ENCODE measurements at places on chromosomes 11 and 22.

- no peak for ATAC-seq
Measured at GRCh38 chr11:581342-581741, 5.1 kb downstream of the PHRF1 start.

DNA sequence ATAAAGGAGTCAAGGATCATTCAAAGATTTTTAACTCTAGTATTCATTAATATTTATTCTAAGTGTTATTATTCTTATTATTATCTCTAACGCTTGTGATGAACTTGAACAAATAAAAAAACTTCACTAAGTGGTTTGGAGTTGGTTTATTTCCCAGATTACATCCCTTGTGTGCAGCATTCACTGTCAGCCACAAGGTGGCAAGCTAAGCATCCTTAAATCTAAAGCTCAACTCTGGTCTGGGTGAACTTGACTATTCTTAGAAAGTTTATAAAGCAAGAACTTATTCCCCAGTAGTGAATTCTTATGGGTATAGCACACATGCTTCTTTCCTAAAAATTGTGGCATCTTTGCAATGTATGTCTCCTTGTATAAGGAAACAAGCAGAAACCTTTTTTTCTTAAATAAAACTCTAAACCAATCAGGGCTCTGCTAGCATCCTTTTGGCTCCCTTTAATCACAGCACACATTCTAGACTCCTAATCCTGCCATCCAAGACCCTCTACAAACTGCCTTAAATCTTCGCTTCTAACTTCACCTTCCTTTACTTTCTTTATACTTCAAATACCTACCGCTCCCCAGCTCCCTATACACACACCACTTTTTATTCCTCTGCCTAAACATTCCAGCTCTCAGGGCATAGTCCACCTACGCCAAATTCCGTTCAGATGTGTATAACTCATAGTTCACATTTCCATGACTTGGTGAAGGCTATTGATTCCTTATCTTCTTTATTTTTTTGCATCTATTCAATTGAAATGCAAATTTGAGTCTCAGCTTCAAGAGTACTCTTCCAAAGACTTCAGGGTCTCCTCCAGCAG is 1068.8 kb downstream of the DLG2 start:
- peak; percentile 95 for ATAC-seq

GRCh38 chr11:84260862-84261261 is 974.7 kb upstream of the CCDC90B start:
- peak; percentile 35 for ATAC-seq

DNA sequence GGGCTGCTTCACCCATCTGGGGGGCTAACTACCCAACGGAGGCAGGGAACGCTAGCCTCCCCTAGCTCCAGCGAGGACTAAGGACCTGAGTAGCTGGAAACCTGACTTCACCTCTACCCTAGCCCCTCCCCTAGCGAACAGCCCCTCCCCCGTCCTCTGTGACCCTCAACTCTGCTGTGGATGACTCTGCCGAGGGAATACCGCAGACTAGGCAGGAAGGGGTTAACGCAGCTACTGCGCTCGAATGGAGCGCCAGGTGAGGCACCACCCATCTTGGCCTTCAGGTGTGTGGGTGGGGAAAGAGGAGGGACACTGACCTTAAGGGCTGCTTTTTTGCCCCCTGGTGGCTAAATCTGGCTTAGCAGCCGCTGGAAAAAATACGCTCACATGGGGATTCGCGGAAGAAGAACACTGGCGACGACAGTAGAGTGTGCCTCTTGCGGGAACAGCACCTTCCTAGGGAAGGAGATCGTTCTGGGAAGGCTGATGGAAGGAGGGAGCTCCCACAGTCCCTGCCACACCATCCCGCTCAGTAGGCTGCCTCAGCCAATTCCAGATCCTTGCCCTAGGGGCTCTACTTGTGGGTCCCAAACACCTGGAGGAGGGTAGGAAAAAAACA is 4.5 kb upstream of the BCL9L start:
- ATAC-seq: peak; percentile 13

- no peak for ATAC-seq
Measured at GRCh38 chr11:11532574-11532973, 89.2 kb downstream of the GALNT18 start.

GRCh38 chr11:45778341-45778740 is 26.6 kb upstream of the SLC35C1 start:
- ATAC-seq: no peak

DNA sequence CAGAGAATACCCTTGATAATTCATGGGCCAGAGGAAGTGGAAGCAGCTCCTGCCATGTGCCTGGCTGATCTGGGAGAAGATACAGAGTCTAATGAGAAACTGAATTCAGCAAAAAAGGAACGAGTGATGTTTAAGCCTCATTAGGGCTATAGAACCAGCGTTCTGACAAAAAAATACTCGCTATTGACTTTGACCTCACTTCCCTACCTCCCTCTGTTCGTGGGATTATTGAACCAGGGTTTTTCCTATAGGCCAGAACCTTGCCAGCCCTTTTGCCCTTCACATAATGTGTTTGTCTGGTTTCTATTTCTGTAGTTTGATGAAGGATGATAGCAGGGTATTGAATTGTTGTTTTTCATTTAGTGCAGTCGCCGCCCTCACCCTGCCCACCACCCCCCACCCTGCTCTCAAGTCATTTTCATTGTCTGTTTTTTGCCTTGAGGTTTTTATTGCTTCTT is 7.6 kb upstream of the RBFOX2 start:
- peak; percentile 76 for ATAC-seq

- no peak for ATAC-seq
Measured at GRCh38 chr11:17691550-17691949, 27.8 kb upstream of the MYOD1 start.

DNA sequence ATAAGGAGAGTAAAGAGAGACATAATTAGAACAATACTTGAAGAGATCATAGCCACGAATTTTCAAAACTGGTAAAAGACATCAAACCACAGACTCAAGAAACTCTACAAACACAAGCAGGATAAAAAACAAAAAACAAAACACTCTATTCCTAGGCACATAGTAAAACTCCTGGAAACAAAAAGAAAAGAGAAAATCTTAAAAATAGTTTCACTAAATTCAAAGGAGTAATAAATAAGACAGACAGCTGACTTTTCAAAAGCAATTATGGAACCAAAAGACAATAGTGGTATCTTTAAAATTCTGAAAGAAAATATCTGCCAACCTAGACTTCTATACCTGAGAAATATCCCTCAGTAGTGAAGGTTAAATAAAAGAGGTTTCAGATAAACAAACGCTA is 9.2 kb upstream of the NARS2 start:
- no peak for ATAC-seq

GRCh38 chr11:132245403-132246385 is 875.3 kb downstream of the NTM start:
- no peak for ATAC-seq

- ATAC-seq: peak; percentile 69
Measured at GRCh38 chr11:61173456-61173855, 12.2 kb upstream of the VPS37C start.

- peak; percentile 35 for ATAC-seq
Measured at GRCh38 chr11:34358258-34358727, 483 bp upstream of the ABTB2 start.

DNA sequence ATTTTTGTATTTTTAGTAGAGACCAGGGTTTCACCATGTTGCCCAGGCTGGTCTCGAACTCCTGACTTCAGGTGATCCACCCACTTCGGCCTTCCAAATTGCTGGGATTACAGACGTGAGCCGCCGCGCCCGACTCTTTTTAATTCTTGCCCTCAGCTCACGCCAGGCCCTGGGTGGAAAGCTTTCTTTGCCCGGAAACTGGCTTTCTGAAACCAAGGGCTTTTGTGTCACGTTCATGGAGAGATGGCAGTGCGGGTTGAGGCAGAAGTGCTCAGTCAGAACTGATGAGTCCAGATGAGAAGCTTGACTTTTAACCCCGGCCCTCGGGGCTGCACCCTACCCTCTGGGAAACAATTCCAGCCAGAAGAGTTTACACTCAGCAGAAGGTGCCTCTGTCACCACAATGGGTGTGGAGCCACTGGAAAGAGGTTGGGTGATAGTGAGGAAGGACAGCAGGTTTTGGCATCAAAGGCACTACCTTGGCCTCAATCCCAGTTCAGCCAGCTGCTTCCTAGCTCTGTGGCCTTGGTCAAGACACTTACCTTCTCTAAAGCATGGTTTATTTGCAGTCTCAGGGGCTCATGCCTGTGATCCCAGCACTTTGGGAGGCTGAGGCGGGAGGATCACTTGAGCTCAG is 890 bp upstream of the ARFGAP3 start:
- ATAC-seq: no peak

- no peak for ATAC-seq
Measured at GRCh38 chr11:83056204-83056603, 15.5 kb downstream of the RAB30 start.

- ATAC-seq: no peak
Measured at GRCh38 chr22:25637672-25638071, 73.2 kb downstream of the GRK3 start.

GRCh38 chr11:83611031-83611430 is 324.9 kb upstream of the CCDC90B start:
- ATAC-seq: no peak

- ATAC-seq: no peak
Measured at GRCh38 chr11:8577791-8578581, 16.0 kb downstream of the STK33 start.

GRCh38 chr11:9022961-9023680 is 19.3 kb upstream of the NRIP3 start:
- no peak for ATAC-seq

DNA sequence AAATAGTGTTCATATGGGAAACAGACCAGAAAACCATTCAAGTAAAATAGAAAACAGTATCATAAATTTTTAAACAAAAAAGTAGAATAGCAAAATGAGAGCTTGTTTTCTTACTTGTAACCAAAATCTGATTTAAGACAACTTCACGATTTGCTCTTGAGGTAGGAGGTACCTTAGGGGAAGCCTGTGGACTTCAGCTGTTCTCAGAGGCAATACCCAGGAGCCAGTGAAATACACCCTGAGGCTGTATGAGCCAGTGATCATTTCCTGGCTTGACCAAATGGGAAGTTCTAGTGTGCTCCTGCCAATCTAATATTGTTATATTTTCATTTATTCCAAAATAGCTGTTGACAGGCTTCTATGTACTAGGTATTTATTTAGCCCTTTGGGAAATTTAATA is 104.8 kb downstream of the ARHGAP42 start:
- no peak for ATAC-seq

Measured in SK-N-SH treated with all-trans-retinoic acid at 6 μM for 48 hours (cell line).